A549 treated with GW870086 at 1 μM for 4 hours (cell line): ENCODE measurements at places on chromosomes 11 and 22. TPM values are rescaled to one million over a fixed set of nuclear protein-coding genes. Genes with fewer than 3 reads are reported as not detected.

NLRP10 gene
- not detected in 5 replicates for total RNA-seq

DCDC1 gene
- 0.37 to 0.78 TPM (median 0.51 TPM) in 5 replicates for total RNA-seq

TRIM29 gene
- 22.2 to 27.2 TPM (median 23.8 TPM) in 5 replicates for total RNA-seq

HTATIP2 gene
- total RNA-seq: 192 to 207 TPM (median 199 TPM) in 5 replicates

OTOG gene
- total RNA-seq: not detected in 5 replicates

FAM111B gene
- total RNA-seq: 6.5 to 7.7 TPM (median 7.3 TPM) in 5 replicates

MYOD1 gene
- not detected in 5 replicates for total RNA-seq

MYO7A gene
- 1.2 to 1.5 TPM (median 1.3 TPM) in 5 replicates for total RNA-seq

MYBPC3 gene
- total RNA-seq: 0.02 to 0.10 TPM (median 0.06 TPM) in 5 replicates

SLC17A6 gene
- total RNA-seq: not detected in 5 replicates

AQP11 gene
- 1.2 to 2.2 TPM (median 1.9 TPM) in 5 replicates for total RNA-seq

ACR gene
- total RNA-seq: 0.11 to 0.14 TPM in 2 of 5 replicates, not detected in the others

OR52D1 gene
- total RNA-seq: not detected in 5 replicates

MLC1 gene
- total RNA-seq: not detected in 5 replicates

FZD4 gene
- 0.67 to 1.5 TPM (median 1.3 TPM) in 5 replicates for total RNA-seq

LRRC74B gene
- total RNA-seq: not detected in 5 replicates

A4GALT gene
- total RNA-seq: 15.2 to 24.7 TPM (median 24.1 TPM) in 5 replicates

MPEG1 gene
- total RNA-seq: not detected in 5 replicates

PATE2 gene
- not detected in 5 replicates for total RNA-seq

TMEM218 gene
- 21.1 to 24.7 TPM (median 22.4 TPM) in 5 replicates for total RNA-seq

SLC3A2 gene
- total RNA-seq: 877 to 1,068 TPM (median 992 TPM) in 5 replicates

JAML gene
- not detected in 5 replicates for total RNA-seq

GPR83 gene
- total RNA-seq: 0.05 to 0.09 TPM (median 0.06 TPM) in 3 of 5 replicates, not detected in the others

TTC38 gene
- 10.3 to 16.4 TPM (median 12.4 TPM) in 5 replicates for total RNA-seq

TMEM258 gene
- 216 to 266 TPM (median 234 TPM) in 5 replicates for total RNA-seq

NLRP14 gene
- total RNA-seq: not detected in 5 replicates

SCN3B gene
- 0.10 to 0.22 TPM (median 0.13 TPM) in 5 replicates for total RNA-seq

PRG3 gene
- not detected in 5 replicates for total RNA-seq

OR8D4 gene
- not detected in 5 replicates for total RNA-seq

DMC1 gene
- total RNA-seq: 2.3 to 6.8 TPM (median 3.6 TPM) in 5 replicates

RHOD gene
- total RNA-seq: 42.7 to 53.3 TPM (median 51.1 TPM) in 5 replicates

TMEM191B gene
- 0.71 to 1.0 TPM (median 0.96 TPM) in 3 of 5 replicates, not detected in the others for total RNA-seq

TRIM49C gene
- total RNA-seq: not detected in 5 replicates

CHADL gene
- not detected in 5 replicates for total RNA-seq

UBQLNL gene
- not detected in 5 replicates for total RNA-seq

FAM83F gene
- total RNA-seq: not detected in 5 replicates

SC5D gene
- 8.2 to 11.9 TPM (median 10.1 TPM) in 5 replicates for total RNA-seq

GAL gene
- total RNA-seq: 10.8 to 23.8 TPM (median 17.0 TPM) in 5 replicates

ABTB2 gene
- 29.9 to 39.1 TPM (median 36.3 TPM) in 5 replicates for total RNA-seq

CHRNA10 gene
- 0.51 to 1.7 TPM (median 1.1 TPM) in 5 replicates for total RNA-seq

APBB1 gene
- 16.0 to 18.8 TPM (median 18.2 TPM) in 5 replicates for total RNA-seq

CNTN5 gene
- total RNA-seq: not detected in 5 replicates
